CD4-positive, alpha-beta T cell treated with Interleukin-4 for 4 hours (primary cell): ENCODE measurements at places on chromosomes 13 and 19.

DNA sequence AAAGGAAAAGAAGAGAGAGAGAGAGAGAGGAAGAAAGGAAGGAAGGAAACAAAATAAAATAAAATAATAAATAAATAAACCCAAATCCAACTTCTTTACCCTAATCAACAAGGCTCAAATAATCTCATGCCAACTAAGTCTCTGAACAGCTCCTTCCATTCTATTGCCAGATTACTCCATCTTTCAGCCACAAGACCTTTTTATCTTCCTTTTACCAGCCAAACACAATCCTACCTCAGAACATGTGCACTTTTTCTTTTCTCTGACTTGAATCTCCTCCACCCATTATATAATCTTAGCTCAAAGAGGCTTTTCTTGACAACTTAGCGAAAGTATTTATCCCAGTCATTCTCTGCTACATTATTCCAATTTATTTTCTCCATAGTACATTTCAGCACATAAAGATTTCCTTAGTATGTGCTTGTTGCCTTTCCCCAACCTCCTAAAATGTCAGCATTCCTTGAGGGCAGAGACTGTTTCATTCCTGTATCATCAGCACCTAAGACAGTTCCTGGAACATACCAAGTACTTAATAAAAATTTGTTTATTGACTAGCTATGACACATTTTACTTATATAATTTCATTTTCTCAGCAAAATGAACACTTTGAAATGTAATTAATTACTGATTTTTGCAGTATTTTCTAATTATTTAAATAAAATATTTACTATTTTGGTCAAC lies 33.5 kb upstream of the USPL1 start:
- no peak for DNase-seq

DNA sequence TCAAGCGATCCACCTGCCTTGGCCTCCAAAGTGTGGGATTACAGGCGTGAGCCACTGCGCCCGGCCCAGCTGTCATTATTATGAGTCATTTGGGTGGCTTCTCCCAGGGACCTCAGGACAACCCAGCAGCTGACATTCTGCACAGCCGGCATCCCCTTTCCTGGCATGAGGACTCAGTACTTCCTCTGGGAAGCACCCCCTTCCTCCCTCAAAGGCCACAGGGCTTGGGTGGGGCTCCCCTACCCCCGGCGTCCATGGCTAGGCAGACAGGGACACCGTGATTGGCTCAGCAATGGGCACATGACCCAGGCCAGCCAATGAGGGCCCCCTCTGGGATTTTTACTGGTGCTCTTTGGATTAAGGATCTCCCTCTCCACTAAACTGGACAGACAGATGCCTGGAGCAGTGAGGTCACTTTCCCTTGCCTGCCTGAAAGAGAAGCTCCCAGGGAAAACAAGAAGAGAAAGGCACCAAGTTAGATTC lies 6.0 kb downstream of the KANK2 start:
- no peak for DNase-seq

- DNase-seq = no peak
Observed at GRCh38 chr19:3899531-3900294, 19.2 kb downstream of the ATCAY start.

DNA sequence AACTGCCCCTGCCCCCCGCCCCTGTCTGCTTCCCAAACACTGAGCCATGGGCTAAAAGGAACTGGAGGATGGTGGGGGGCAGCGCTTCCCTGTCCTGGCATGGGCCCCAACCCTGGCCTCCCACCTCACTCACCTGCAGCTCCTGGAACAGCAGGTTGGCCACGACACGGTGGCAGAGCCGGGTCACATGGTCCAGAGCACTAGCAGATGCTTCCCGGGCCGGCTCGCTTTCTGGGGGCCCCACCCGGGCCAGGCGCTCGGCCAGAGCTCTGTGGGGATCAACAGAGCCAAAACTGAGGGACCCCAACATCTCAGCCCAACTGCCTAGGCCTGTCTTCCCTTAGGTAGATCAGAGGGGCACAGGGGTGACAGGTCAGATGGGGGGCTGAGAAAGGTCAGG lies 20.6 kb downstream of the EXOC3L2 start:
- DNase-seq = no peak

GRCh38 chr19:23415034-23415433 lies 19.8 kb upstream of the ZNF91 start:
- no peak for DNase-seq

- DNase-seq = no peak
Observed at GRCh38 chr13:80551650-80552497, 210.9 kb upstream of the SPRY2 start.

DNA sequence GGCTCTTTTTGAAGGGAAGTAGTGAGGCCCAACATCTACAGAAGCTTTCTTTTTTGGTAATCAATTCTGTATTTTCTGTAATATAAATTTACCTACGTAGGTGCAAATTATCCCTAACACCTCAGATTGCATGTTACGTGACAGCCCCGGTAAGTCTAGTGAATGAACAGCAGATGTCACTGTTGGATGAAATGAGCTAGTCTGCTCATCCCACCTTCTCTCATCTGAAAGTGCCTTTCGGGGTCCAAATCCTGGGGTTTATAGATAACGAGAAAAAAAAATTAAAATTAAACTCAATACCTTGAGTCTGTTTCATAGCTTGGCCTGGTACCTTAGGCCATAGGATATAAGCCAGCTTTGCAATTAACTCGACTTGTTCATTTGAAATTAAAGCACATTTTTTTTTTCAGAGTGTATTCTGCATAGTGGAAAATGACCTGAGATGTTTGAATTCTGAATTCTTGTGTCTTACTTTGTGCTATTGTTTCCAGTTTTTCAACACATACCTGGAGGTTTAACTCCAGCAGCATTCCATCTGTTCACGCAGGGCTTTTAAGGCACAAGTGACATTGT lies 548.2 kb downstream of the GPC5 start:
- DNase-seq = no peak

DNA sequence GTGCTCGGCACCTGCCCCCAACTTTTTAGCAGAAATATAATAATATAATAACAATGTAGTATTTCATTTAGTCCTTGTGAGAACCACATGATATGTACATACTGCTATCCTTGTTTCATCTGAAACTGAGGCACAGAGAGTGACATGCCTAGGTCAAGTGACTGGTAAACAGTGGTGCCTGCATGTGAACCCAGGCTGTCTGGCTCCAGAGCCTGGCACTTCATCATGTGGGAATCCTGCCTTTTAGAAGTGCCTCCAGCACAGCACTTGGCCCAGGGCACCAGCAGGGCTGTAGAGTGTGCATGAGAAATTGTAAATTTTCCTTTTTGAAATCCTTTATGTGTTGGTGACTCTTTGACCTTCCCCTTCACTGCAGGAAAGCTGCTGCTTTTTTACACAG lies 27.4 kb downstream of the PRAM1 start:
- DNase-seq = no peak

GRCh38 chr19:19742773-19743172 lies 9.9 kb upstream of the ZNF14 start:
- no peak for DNase-seq

GRCh38 chr19:17860331-17860992 lies 752 bp downstream of the RPL18A start:
- no peak for DNase-seq

DNA sequence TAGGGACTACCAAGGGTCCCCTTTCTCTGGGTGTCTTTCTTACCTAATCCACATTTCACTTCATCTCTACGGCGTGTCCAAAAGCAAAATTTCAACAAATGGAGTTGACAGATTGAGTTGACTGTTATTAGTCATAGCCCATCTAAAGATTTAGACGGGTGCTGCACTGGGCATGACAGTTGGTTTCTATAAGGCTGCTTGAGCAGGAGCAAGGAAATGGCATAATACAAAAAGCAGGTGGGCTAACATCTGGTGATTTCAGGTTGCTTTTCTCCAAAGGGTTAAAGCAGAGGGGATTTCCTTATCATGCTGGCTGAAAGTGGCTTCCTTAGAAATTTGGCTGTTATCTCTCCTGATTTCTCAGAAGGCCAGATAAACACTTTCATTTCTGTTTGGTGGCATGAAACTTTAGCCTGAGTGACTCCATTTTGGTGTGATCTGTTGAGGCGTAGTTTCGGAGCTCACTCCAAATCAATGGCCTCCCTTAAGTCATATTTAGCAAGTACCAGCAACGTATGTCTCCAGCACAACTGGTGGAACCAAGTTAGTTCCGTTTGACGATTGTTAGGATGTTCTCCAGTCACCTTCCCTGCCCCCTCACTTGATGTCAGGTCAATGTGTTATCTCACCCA lies 440.4 kb downstream of the FGF9 start:
- no peak for DNase-seq

DNA sequence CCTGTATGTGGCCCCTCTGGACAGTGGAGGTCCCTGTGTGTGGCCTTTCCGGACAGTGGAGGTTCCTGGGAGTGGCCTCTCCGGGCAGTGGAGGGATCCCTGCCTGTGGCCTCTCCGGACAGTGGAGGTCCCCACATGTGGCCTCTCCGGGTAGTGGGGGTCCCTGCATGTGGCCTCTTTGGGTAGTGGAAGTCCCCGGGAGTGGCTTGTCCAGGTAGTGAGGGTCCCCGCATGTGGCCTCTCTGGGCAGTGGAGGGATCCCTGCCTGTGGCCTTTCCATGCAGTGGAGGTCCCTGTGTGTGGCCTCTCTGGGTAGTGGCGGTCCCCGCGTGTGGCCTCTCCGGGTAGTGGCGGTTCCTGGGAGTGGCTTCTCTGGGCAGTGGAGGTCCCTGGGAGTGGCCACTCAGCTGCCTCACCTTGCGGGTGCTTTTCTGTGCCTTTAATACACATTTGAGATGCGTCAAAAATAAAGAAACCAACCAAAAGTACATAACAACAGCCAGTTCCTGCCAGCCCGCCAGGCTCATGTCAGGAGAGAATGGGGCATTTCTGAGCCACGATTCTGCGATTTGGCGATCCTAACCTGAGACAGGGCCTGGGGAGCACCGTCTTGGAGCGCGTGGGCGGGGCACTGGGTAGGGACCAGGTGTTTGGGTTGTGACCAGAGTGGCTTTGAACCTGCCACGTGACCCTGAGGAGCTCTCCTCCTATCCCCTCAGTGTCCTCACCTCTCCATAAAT lies 194.7 kb downstream of the ZNF536 start:
- DNase-seq = no peak

GRCh38 chr13:51811920-51812451 lies 8.0 kb upstream of the DHRS12 start:
- DNase-seq = no peak

- no peak for DNase-seq
Observed at GRCh38 chr13:97113231-97114001, 108.7 kb upstream of the MBNL2 start.

- no peak for DNase-seq
Observed at GRCh38 chr13:28106976-28107375, 6.6 kb upstream of the FLT3 start.

GRCh38 chr13:44719857-44720671 lies 143.9 kb upstream of the TSC22D1 start:
- DNase-seq = no peak

- no peak for DNase-seq
Observed at GRCh38 chr19:40232479-40232878, 6.0 kb upstream of the CCNP start.

DNA sequence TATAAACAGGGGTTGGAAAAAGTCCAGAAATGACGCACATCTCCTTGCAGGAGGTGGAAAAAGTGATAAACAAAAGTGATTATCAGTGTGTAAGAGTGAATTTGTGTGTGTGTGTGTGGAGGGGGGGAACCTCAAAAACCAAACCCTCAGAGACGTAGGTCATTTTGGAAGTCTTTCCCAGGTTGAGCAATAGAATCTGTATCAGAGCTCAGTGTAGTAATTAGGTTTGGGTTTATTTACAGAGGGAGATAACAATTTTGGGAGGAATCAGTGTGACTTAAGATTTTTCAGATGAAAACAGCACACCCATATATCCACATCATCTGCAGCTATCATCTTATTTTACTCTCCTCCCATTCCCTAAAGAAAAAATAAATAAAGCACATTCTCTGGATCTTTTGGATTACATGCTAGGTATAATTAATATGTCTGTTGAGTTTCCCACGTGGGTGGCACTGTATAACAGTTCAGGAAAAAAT lies 406.4 kb downstream of the FGF9 start:
- no peak for DNase-seq

DNA sequence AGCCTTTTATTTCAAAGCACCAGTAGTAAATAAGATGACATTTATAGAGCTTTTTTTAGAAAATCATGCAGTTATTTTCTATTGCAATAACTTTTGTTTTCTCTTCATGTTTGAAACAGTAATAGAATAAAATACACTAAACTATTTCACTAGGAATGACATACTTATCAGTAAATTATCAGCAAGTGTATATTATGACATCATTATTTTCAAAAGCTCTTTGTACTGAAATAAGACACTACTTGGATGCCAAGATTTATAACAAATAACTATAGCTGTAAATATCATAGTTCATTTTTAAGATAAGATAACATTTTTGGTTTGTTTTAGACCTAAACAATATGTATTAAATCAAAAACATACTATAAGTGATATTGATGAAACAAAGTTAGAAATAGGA lies 56.8 kb downstream of the STOML3 start:
- DNase-seq = no peak

DNA sequence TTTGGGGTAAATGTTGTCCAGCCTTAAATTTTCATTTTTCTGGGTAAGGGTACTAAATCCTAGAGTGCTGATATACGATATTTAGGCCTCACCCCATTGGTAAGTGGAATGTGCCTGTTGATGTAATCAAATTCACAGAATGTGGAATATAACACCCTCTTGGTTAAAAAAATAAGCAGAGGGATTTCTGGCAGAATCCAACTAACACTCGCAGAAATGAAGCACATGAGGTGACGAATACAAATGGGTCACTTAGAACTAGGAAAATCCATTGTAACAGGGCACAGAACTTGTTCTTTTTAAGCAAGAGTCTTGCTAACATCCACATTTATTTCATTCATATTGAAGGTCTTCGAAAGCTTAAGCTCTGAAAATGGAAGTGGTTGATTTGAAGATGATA lies 320.3 kb downstream of the SHISA2 start:
- DNase-seq = no peak

GRCh38 chr13:52944697-52945096 lies 83.9 kb upstream of the OLFM4 start:
- no peak for DNase-seq

GRCh38 chr13:99078017-99078771 lies 100.3 kb upstream of the DOCK9 start:
- DNase-seq = no peak

DNA sequence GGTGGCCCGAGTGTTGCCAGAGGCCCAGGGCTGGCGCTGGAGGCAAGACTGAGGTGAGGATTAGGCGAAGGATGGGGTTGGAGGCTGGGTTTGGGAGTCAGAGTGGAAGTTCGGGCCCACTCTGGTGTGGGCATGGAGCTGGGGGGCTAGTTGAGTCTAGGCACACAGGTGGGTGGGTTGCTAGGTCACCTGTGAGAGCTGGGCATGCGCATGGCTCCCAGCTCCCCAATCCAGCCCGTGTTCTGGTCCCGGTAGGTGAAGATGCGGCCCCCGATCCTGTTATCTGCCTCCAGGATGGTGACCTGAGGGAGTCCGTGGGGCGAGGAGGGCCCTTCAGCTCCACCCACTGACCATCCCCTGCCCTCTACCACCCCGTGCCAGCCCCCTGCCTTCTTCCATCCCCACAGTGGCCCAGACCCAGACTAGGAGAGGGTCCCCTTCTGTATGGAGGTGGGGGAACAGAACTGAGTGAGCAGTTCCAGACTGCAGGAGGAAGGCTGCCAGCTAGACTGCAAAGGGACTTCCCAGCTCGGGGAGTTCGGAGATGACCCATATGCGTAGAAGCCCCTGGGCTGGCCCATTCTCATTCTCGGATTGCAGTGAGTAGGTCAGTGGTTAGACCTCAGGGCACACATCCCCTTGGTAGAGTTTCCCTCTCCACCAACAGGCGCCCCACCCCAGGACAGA lies 1.7 kb downstream of the IL4I1 start:
- peak; percentile 41 for DNase-seq
